NT2/D1 (cell line): ENCODE measurements at places on chromosomes 3 and 15.

- no peak for DNase-seq
Measured at GRCh38 chr3:157136647-157137387, 23.1 kb downstream of the CCNL1 start.

DNA sequence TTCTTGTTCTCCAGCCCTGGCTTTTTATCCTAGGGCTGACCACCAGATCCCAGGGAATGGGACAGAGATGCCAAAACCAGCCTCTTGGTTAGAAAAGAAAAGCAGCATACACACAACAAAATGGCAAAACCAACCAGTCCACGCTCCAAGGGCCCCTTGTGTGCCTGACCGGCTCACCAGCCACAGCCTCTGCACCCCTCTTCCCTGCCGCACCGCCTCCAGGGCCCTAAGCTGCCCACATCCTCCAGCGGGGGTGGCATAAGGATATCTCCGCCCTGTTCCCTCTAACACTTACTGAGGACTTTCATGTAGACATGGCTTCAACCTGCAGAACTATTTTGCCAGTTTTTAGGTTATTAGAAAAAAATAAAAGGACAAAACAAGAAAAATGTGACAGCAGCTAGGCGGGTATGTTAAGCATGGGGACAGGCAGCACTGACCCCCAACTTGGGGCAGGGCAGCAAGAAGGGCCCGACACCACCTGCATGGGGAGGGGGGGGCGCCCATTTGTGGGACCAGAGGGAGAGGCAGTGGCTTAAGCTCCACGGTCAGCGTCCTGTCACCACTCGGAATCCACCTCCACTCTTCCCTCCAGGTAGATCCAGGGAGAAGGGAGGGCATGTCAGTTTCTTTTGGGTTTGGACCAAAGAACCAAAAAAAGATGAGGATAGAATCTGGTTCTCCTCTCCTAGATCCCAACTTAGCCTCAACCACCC lies 49.1 kb downstream of the DHX30 start:
- no peak for DNase-seq

GRCh38 chr15:69513450-69513960 lies 60.9 kb downstream of the RPLP1 start:
- no peak for DNase-seq

DNA sequence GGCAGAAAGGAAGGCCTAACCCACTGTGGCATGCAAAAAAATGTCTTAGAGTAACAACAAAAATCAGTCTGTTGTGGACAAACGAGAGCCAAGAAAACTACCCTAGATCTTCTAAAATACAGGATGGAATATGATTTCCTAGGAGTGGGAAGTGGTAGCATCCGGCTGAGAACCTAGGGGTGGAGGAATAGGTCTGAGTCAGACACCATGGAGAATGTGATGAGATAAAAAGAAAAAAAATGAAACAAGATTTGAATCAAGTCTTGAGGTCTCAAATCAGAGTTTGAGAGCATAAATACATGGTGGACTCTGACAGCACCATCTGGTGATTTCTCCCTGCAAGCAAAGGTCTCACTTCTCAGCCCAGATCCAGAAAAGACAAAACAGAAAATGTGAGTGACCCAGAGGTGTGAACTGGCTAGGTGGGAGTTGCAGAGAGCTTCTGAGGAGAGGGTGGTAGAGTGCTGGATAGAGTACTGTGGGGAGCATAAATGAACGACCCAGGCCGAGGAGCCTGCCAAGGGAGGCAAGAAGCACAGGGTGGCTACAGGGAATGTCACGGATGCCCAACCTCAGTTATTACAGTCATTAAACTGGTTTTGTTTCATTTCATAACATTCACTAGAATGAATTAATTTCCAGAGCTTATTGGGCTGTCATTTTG lies 27.6 kb upstream of the VEPH1 start:
- DNase-seq = no peak

DNA sequence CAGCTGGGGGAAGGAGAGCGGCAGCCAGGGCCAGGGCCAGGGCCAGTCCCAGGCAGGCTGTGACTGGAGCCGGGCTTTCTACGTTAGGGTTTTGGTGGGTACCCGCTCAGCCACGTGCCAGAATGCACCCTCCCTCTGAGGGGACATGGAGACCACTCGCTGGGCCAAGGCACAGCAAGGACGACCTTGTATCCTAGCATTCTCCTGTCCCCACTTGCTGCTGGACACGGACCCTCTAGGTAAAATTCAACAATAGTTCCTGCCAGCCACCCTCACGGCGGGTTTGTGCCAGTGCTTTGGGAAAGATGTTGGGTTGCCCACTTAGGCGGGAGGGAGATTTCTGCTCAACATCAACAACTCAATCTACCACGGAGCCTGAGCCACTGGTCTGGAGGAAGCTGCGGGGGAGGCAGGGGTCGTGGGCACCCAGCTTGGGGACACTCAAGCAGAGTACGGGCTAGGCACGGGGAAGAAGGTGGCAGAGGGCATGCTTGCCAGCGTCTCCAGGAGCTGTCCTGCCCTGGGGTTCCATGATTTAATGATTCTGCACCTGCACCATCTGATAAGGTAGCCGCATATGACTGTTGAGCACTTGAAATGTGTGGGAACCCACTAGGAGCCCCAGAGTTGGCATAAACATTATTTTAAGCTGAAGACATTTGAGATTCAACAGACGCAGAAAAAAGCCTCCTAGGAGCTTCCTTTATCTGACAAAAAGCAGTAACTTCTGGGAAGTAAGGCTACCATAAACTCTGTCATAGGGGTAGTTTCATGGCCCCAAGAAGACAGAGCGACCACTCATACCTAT lies 22.5 kb upstream of the C15orf39 start:
- no peak for DNase-seq

DNA sequence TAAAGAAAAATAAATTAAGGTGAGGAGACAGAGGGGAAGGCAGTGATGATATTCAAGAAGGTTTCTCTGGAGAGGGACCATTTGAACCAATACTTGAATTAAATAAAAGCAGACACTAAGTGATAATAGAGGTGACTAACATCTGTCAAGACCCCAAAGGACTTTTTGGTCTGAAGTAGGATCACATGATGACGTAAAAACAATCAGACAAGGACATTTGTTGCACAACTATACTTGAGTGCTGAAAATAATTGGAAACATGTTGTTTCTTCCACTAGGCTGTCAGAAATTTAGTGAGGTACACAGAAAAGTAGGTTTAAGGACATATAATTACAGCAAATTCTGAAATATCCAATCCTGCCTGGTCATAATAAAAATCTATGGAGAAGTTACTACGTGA lies 179.5 kb downstream of the WNT5A start:
- no peak for DNase-seq
